ENCODE measurements at places on chromosomes 3 and 15.
A peak's percentile ranks its signal among the peaks of the same experiment; 100 is the strongest.

DNA sequence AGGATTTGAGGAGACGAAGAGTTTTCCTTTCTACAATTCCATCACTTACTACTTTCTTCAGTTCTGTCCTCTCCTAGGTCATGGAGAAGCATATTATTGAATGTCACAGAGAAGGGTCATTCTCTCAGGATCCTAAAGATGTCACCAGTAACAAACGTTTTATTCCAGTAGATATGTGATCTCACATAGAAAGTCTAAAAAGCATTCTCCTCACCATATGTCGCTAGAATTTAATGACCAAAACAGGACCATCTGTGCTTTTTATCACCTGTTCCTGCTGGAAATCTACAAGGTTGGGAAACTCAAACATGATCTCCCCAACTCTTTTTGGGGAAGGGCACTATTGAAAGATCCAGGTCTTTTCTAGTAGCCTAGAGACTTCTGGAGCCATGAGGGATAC, 24.0 kb upstream of the FRMD5 start:
- no peak for DNase-seq

- no peak for DNase-seq
These were observed 1260.4 kb upstream of the ALCAM start for GRCh38 chr3:104106276-104106675.

DNA sequence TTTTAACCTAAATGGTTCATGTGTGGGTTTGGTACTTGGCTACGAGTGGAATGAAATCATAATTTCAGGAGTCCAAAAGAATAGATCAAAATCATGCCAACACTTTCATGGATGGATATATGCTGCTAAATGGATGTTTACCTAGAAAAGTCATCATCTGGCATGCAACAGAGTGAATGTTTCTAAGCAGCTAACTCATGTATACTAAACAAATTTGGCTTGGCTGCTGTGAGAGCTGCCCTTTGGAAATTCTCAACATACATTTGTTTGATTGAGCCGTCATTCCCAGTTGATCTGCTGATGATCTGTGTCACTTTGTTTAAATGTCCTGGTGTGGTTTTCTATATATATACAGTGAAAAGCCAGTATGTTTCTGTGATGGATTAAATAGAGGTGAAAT, 263.3 kb downstream of the MECOM start:
- DNase-seq: no peak

- no peak for DNase-seq
These were observed 55.0 kb downstream of the LSAMP start for GRCh38 chr3:116390318-116390717.

- DNase-seq: no peak
These were observed 98.4 kb downstream of the SLC49A4 start for GRCh38 chr3:122893282-122893681.

- DNase-seq: no peak
These were observed 428.1 kb upstream of the DPH6 start for GRCh38 chr15:35974052-35974451.

GRCh38 chr15:63408524-63408923, 26.9 kb upstream of the CA12 start:
- no peak for DNase-seq

DNA sequence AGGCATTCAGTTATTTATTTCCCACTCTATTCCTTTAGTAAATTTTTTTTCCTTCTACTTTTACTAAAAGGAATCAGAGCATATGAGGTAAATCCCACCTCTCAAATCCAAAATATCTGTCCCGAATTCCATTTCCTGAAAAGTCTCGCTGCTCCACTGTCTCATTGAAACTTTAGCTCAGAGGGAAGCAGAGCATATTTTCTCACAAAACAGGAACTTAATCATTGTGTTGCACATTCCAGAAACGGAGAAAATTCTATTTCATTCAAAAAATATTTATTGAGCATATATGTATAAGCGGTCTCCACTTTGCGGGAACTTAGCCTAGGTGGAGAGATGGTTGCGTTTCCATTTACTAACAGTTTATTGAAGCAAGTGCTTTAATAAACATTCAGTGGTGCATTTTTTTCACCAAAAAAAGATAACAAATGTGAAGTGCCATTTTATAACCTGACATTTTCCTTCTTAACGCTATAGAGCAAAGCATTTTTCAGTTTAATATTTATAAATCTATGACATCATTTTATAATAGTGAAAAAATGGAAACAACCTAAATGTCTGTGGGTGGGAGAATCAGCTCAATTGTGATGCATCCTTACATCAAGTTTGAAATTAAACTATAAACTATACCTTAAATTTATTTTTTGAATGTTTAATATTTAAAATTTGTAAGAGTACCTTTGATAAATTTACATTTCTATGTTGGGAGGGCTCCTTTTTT, 67.2 kb upstream of the CSTA start:
- no peak for DNase-seq

DNA sequence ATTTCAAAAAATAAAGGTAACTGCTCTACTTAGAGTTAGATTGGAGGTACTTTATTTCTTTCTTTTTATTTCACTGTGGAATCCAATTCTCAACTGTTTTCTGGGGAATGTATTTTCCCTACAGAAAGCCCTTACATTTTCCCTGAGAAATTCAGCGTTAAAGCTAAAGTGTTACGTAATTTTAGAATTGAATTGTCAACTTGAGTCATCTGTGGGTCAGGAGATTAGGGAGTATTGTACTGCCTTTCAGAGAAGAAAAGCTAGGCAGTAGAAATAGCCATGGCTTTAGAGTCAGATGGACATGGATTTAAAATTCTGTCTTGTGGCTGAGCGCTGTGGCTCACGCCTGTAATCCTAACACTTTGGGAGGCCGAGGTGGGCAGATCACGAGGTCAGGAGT, 728.6 kb downstream of the ROBO1 start:
- DNase-seq: no peak

- no peak for DNase-seq
These were observed 521.9 kb downstream of the PLOD2 start for GRCh38 chr3:145639003-145639606.

DNA sequence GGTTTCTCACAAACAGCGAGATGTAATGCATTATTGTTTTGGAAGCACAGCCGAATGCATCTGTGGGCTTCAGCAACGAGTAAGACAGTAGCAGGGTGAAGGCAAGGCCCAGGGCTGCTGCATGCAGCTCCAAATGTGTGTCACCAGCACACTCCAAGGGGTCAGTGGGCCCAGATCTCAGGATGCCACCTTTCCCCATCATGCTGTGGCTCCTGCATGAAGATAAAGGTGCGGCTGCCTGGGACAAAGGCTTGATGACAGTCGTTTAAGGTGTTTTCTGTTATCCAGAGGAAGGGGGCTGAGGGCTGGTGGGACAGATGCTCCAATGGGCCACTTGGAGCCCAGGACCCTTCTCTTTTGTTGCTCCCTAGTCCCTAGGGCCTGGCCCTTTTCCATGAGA, 13.2 kb downstream of the C3orf22 start:
- DNase-seq: no peak

DNA sequence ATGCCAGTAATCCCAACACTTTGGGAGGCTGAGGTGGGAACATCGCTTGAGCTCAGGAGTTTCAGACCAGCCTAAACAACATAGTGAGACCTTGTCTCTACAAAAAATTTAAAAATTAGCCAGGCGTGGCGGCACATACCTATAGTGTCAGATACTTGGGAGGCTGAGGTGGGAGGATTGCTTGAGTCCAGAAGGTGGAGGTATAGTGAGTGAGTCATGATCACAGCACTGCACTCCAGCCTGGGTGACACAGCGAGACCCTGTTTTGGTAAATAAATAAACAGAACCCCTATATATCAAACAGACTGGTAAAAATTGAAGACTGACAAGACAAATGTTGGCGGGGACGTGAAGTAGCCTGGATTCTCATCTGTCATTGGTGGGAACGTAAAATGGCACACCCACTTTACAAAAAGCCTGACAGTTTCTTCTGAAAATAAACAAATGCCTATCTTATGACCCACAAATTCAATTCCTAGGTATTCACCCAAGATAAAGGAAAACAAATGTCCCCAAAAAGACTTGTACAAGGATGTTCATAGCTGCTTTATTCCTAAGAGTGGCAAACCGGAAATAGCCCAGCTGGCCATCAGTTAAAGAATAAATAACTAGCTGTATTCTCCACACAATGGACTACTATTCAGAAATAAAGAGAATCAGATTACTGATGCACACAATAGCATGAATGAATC, 47.0 kb upstream of the GK5 start:
- DNase-seq: peak; percentile 34

DNA sequence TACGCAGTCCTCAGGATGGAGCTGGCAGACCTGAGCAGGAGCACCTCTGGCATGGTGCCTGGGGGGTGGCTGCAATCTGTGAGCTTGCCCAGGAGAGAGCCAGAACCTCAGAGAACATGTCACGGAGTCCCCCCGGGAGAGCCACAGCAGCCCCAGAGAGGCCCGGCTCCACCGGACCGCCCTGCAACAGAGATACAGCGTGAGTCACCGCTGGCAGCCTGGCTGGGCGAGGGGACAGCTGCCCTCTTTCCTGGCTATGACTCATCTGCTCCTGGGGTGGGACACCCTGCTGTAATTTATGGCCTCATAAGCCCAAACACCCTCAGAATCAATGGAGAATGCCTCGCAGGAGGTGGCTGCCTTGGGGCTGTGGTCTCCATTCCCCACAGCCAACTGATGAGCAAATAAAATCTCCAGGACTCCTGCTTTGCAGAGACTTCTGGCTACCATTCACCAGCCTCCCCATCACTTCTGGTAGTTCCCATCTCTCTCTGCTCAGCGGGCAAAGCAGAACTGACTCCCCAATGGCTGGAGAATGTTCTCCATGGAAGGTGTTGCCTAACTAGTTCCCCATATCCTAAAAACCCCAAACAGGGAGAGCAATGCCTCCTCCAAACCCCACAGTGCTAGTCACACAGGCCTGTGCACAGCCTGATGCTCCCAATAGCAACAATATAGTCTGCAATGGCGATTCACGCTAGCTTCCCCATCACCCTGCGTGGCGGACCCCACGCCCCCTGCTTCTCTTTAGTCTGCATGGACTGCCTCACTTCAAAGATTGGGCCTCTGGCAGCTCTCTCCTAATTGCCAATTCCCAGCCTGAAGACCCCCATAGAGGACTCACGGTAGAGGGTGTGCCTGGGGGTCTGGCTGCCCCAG, 21.6 kb downstream of the ACSBG1 start:
- peak; percentile 83 for DNase-seq

- peak; percentile 86 for DNase-seq
These were observed 62.1 kb upstream of the XCR1 start for GRCh38 chr3:46089237-46090011.

GRCh38 chr15:59751552-59752413, 62.7 kb upstream of the BNIP2 start:
- DNase-seq: no peak

- peak; percentile 94 for DNase-seq
These were observed 82.5 kb downstream of the TOP2B start for GRCh38 chr3:25582242-25582641.

GRCh38 chr15:89475661-89476060, 20.7 kb downstream of the RHCG start:
- no peak for DNase-seq

GRCh38 chr3:39133822-39134221, 19.6 kb downstream of the CSRNP1 start:
- no peak for DNase-seq

DNA sequence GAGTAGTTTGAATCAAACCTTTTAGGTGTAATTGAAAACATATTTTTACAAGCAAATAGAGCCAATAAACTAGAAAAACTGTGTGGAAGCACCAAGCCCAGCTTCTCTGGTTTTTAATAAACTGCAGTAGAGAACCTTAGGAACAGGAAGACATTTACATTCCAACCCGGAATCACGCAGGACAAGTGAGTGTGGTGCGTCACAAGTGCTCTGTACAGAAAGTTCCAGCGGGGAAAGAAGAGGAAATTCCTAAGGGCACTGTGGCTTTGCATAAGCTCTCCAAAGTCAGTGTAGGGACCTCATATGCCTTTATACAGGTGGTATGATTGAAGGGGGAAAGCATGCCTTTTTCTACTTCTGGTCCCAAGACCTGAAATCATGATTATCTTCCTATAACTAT, 21.6 kb downstream of the COL8A1 start:
- DNase-seq: no peak

DNA sequence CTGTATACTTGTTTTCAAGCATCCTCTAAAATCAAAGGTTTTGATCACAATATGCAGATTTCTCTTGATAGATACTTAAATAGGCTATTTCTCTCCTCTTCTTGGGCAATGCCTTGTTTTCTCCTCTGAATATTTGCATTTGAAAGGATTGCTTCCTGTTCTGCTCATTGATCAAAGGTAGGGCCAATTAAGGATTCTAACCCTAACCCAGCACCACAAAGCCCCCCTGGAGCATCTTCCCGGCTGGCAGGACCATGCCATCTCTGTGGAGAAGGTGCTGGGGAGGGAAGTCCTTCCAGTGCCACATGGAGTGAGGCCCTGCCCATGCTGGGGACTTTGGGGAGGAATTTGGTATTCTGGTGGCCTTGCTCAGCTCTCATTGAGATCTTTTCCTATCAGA, 11.3 kb upstream of the NIPA2 start:
- no peak for DNase-seq

DNA sequence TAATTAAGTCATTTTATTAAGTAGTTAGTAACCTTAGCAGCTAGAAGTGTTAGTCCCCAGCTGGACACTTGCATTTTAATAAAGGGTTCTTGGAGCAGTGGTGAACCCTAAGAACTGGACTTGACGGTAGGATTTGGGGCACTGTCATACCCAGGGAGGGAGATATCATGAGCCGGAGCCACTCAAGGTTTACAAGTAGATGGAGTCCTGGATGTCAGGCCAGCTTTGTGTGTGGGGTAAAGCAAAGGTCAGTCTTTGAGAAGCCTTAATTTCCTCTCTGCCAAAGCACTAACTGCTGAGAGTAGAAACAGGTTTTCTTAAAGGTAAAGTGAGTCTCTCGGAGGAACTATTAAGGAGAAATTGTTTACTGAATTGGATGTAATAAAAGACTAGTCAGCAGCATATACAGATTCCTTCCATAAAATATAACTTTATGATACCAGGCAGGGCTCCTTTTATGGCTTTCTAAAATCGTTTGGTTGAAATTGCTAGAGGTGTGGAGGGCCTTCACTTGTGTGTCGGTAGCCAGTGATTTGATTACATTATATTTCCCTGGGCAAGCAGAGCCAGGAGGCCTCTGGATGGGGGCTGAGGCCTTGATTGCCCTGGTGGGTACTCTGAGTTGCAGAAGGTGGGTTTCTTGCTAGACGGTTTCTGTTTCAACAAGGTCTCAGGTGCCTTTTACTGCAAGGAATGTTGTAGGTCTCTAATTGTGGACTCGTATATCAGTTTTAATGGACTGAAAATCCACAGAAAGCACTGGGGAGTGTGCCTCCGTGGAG, 23.1 kb downstream of the SQOR start:
- DNase-seq: no peak

- peak; percentile 27 for DNase-seq
These were observed 405.9 kb downstream of the ROBO1 start for GRCh38 chr3:79361748-79362378.

DNA sequence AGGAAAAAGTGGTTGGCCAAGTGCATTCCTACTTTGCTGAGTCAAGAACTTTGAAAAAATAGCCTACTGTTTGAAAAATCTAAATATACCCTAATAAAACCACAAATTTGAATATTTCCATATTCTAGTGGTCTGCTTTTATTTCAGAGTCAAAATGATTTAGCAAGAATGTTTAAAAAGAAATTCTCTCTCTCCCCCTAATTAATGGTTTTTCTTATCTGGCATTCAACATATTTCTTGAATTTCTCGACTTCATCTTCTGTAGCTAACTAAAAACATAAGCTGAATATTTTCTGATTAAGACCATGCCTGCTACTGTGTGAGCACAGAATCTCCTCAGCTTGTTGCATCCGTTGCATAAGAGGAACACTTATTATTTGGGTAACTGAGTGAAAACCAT, 563.5 kb upstream of the TBL1XR1 start:
- DNase-seq: no peak

Data from HS-27A (cell line).